ENCODE measurements at places on chromosomes 12 and 14. TPM values are rescaled to one million over a fixed set of nuclear protein-coding genes. Genes with fewer than 3 reads are reported as not detected.

The ASIC1 gene
- polyA plus RNA-seq = 9.6 TPM

The PAX9 gene
- polyA plus RNA-seq = 0.37 TPM

The SCNN1A gene
- polyA plus RNA-seq = not detected

DNA sequence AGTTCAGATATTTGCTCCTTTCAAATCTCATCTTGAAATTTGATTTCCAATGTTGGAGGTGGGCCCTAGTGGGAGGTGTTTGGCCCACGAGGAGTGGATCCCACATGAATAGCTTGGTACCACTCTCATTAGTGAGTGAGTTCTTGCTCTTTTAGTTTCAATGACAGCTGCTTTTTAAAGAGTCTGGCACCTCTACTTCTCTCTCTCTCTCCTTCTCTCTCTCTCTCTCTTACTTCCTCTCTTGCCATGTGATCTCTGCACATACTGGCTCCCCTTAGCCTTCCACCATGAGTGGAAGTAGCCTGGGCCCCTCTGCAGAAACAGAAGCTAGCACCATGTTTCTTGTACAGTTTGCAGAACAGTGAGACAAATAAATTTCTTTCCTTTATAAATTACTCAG lies 25.1 kb downstream of the GPR65 start:
- DNase-seq = peak; percentile 19

Measured in muscle of leg (tissue), 16 donors.